ENCODE measurements at places on chromosomes 5 and 9. TPM values are rescaled to one million over a fixed set of nuclear protein-coding genes. Genes with fewer than 3 reads are reported as not detected.

- H3K27ac ChIP-seq = no peak overlapping the region
- H3K27me3 ChIP-seq = no peaks in the 10 kb centered on the region
- no peak for DNase-seq
- H3K4me3 ChIP-seq = no peak overlapping the region
Observed at GRCh38 chr5:113900816-113901215, 387.3 kb downstream of the YTHDC2 start.

- no peak for DNase-seq
- H3K4me3 ChIP-seq = no peak overlapping the region
- H3K27ac ChIP-seq = no peak overlapping the region
- H3K27me3 ChIP-seq = no peaks in the 10 kb centered on the region
- peaks cover 66% of the 10 kb centered on the region for H3K36me3 ChIP-seq
Observed at GRCh38 chr9:131525643-131526565, 5.2 kb downstream of the UCK1 start.

ADGRD2 gene
- not detected for total RNA-seq

DNA sequence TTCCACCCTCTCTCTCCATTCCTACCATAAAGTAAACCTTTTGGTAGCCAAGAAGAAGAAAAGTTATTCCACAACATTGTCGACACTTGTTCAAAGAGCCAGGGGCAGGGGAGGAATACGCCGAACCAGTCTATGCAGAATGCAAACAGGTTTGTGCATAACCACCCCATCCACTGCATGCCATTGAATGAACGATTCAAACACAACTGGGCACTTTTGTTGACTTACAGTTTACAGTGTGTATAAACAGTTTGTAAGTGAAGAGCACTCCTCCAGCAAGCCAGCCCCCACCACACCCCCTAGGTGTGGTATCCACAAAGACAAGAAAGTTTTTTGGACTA is 6.8 kb upstream of the S1PR3 start:
- H3K4me3 ChIP-seq = no peak overlapping the region
- DNase-seq = no peak
- H3K27me3 ChIP-seq = no peaks in the 10 kb centered on the region
- H3K4me1 ChIP-seq = peaks cover 5% of the 10 kb centered on the region
- H3K36me3 ChIP-seq = no peaks in the 10 kb centered on the region

SPAG8 gene
- total RNA-seq = 0.99 TPM

DAPK1 gene
- 3.5 TPM for total RNA-seq

DNA sequence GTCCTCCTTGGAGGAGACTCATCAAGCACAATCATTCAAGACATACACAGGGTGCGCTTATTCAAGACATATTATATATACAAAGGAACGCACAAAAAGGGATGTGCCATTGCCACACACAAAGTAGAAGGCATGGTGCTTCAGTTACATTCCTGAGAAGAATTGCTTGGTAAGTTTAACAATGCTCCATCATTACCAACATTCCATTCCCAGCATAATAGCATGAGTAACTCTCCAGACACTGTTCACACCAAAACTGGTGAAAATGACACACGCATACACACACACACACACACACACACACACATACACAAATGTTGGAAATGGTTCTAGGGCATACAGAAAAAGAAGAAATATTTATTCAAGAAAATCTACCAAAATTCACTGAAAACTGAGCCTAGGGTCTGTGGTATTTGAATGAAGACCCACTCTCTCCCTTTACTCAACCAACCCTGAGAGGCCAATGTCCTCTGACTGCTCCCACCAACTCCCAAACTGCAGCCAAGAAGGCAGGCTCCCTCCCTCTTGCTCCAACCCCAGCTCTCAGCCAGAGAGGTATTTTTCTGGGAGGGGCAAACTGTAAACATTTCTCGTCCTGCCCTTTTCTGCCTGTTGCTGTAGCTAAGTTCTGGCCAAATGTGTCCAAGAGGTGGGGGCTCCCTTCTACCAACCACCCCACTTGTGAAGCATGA is 19.9 kb downstream of the UGT3A1 start:
- no peaks in the 10 kb centered on the region for H3K36me3 ChIP-seq
- no peak overlapping the region for H3K4me3 ChIP-seq
- H3K27ac ChIP-seq = no peak overlapping the region
- H3K27me3 ChIP-seq = no peaks in the 10 kb centered on the region

Measured in CD4-positive, CD25-positive, alpha-beta regulatory T cell (primary cell).